HT1080 (cell line): ENCODE measurements at places on chromosomes 5 and 9. TPM values are rescaled to one million over a fixed set of nuclear protein-coding genes. Genes with fewer than 3 reads are reported as not detected.

The SPINK7 gene
- not detected in 2 replicates for total RNA-seq

The FXN gene
- total RNA-seq, result 8.4 and 31.9 TPM in 2 replicates

The ENDOG gene
- total RNA-seq, result 22.0 and 29.3 TPM in 2 replicates

The SLC23A1 gene
- not detected in 2 replicates for total RNA-seq

The ADGRD2 gene
- not detected in 2 replicates for total RNA-seq

The PAPPA gene
- total RNA-seq, result 3.7 and 5.4 TPM in 2 replicates

The DOLK gene
- total RNA-seq, result 23.4 and 29.1 TPM in 2 replicates

The PCDH12 gene
- total RNA-seq, result 0.14 and 0.17 TPM in 2 replicates

The NTMT1 gene
- 65.9 and 66.4 TPM in 2 replicates for total RNA-seq

The THBS4 gene
- total RNA-seq, result 0.53 and 2.0 TPM in 2 replicates

The CORO2A gene
- 9.2 and 12.5 TPM in 2 replicates for total RNA-seq

The PCDHA2 gene
- total RNA-seq, result not detected in 2 replicates

DNA sequence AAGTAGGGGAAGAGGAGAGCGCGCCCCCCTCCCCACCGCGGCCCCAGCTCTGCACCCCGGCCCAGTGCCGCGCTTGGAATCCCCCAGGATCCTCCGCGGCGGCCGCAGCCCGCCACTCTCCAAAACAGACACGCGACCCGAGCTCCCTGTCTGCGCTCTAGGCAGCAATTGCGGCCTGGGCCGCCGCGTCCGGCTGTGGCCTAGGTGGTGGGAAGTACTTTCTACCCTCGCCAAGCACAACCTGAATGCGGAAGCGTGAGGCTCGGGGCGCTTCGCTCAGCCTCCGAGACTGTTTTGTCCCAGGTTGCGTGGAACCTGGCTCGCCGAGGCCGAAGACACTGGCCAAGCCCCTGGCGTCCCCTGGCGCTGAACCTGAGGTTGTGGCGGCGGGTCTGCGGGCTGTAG, 3.3 kb upstream of the FOXB2 start:
- DNase-seq, result no peak

DNA sequence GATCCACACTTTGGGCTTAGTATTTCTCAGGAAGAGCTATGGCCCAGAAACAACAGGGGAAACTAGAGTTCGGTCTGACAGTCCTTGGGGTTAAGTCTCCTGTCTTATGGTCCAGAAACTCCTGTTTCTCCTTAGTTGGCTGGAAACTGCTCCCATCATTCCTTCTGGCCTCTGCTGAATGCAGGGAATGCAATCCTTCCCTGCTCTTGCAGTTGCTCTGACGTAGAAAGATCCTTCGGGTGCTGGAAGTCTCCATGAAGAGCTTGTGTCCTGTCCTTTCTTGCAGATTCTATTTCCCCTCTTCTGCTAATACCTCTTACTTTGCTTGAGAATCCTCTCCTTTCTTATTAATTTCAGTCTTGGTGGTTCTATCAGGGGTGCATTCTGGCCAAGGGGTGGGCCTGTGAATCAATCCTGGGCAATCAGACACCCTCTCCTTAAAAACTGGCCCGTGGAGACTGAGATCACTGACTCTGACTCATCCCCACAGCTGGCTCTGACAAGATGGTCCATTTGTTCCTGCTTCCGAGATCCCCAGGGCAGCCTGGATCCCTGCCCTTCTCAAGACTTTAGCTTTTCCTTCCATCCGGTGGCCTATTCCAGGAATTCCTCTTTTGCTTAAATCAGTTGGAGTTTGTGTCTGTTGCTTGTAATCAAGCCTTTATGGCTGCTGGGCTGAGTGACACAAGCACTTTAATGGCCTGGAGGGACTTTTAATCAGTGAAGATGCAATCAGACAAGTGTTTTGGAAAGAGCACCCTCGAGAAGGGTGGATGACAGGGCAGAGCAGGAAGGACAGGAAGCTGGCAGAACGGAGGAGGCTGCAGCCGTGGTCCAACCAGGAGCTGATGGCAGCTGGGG, 23.7 kb downstream of the PTGS1 start:
- peak; percentile 63 for DNase-seq

DNA sequence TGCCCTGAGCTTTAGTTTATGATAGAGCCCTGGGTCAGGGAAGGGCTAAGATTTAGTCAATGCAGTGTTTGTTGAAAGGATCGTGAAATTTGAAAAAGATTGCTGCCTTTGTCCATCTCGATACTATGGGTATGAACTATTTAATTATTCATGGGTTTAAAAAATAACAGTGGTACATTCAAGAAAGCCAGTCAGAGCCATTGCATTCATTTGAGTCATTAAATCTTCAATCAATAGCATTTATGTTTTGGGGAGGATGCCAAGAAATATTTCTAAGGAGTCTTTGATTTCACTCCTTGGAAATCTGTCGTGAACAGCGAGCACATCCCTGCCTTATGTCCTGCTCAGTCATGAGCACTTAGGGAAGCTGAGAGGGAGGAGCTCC, 54.4 kb upstream of the LRRTM2 start:
- no peak for DNase-seq

DNA sequence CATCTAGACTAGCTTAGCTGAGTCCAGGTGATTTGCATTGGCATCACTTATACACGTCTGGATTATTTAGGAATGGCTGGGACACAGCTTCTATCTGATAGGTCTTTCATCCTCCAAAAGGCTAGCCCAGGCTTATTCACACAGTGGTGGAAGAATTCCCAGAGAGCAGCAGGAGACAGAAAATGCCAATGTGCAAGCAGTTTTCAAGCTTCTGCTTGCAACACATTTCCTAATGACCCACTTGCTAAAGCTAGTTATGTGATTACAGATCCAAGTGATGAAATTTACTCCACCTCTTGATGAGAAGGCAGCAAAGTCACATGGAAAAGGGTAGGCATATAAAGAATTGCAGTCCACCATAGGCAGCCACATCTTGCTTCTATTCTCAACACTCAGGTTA, 44.2 kb upstream of the MAST4 start:
- DNase-seq, result no peak

GRCh38 chr5:178196281-178196812, 8.0 kb upstream of the HNRNPAB start:
- no peak for DNase-seq

DNA sequence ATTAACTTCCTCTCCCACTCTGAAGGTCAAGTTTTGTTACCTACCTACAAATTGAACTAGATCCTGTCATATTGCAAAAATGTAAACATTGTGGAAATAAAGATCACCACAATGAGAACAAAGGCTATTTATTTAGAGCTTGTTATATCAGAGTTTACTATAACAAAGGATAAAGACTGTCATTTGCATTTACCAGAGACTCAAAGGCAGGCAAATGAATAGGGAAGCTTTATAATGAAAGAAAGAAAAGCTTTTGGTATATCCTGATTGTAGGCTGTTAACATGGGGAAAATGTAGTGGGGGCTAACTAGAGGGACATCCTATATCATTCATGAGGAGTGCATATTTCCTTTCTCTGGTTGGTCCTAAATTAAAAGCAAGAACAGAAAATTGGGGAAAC, 403.5 kb upstream of the TYRP1 start:
- no peak for DNase-seq

DNA sequence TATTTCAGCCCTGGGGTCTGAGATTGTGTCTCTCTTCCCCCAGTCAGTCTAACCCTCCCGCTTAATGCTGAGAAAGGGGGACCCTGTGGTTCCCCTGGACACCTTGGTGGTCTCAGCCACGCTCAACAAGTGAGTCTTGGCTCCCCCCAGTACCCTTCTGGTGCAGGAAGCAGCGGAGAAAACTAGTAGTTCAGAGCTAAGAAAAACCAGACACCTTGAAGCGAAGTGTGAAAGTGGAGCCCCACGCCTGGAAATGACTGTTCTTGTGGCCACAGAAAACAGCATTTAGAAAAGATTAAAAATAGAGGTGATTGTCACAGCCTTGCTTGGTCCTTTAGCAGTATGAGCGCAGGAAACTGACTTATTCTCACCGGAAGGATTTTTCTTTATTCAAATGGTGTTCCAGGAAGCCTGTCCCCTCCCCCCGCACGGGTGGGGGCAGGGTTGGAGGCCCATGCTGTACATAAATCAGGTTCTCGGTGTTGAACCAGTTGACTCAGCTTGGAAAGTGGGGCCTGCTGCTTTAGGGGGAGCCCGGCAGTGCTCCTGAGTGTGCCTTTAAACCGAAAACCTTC, 8.1 kb downstream of the ARPC5L start:
- peak; percentile 48 for DNase-seq

GRCh38 chr9:28888806-28889205, 1315.5 kb upstream of the C9orf72 start:
- no peak for DNase-seq

DNA sequence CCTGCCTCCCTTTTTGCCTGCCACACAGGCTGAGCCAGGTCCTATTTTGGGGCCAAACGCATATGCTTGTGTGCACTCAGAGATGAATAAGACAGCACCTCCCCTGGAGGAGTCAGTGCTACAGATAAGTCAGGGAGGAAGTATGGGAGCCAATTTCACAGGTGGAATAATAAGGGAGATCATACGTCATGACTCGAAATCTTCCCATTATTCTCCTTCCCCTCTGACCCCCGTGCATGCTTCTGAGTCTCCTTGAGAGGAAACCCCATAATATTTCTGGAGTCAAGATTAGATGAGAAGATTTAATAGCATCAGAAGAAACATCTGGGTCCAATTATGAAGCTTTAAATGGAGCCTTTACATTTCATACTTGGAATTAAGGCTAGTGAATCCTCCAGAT, 15.1 kb upstream of the ZCCHC7 start:
- DNase-seq, result no peak

- DNase-seq, result no peak
These were observed 877 bp upstream of the CAMSAP1 start for GRCh38 chr9:135908093-135908753.

DNA sequence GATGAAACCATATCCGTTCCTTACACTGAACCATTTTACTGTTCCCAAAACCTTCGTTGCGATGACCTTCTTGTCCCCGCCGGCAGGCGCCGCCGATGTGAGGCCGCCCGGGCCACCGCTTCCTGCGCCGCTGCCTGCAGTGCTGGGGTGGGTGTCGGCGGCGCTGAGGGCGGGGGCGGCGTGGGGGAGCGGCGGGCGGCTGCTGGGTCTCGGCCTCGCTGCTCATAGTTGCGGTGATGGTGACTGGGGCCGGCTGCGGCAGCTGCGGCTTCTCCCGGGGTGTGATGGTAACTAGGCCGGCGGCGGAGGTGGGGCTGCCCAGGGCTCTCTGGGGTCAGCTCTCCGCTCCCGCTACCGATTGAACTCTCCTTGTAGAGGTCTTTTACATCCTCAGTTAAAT, 14.1 kb upstream of the OR2S2 start:
- DNase-seq, result no peak

- no peak for DNase-seq
These were observed 151.0 kb downstream of the ENTREP1 start for GRCh38 chr9:69476016-69476415.

- no peak for DNase-seq
These were observed 26.5 kb upstream of the PCSK1 start for GRCh38 chr5:96459313-96460121.

GRCh38 chr5:38078161-38078560, 180.2 kb upstream of the EGFLAM start:
- peak; percentile 61 for DNase-seq

- no peak for DNase-seq
These were observed 75.9 kb downstream of the DAP start for GRCh38 chr5:10685115-10685521.

DNA sequence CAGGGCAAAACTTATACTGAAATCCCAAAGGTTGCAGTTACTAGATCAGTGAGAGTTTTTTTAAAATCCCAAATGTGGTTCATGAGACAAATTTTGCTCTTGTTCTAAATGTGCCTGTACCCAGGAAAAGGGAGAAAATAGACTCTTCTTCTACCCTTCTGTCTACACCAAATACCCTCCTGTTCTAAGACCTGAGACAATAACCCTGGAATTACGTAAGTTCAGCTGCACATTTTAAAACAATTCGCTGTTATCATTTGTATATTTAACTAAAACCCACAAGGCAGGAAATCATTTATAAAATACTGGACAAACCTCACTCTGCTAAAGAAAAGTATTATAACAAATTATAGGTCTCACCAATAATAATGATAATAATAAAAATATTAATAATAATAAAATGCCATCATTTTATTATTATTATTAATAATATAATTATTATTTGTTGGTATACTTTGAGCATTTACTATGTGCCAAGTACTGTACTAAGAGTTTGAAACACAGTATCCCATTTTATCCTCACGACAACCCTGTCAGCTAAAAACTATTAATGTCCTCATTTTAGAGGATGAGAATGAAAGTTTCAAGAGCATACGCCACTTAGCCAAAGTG, 49.8 kb upstream of the AFAP1L1 start:
- no peak for DNase-seq

GRCh38 chr5:83000428-83000827, 76.8 kb downstream of the TMEM167A start:
- peak; percentile 38 for DNase-seq

- DNase-seq, result no peak
These were observed 65.8 kb downstream of the SEMA6A start for GRCh38 chr5:116508835-116509234.

DNA sequence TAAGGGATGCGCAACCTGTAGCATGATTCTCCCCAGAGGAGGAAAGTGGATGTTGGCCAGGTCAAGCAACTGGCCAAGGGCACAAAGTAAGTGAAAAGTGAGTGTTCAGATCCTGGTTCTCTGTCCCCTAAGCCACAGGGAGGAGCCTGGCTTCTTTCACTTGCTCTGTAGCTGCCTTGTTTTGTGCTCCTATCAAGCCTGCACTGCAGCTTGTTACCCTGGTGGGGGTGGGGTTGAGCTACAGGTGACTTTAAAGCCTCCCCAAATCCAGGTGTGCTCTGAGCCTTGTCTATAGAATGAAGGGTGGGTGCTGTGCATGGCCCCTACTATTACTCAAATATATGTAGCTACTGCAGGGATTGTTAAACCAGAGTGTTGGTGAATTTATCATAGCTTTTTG, 32.9 kb downstream of the RALGPS1 start:
- no peak for DNase-seq

- DNase-seq, result no peak
These were observed 52.2 kb downstream of the PTCD2 start for GRCh38 chr5:72372331-72372730.

- no peak for DNase-seq
These were observed 42.1 kb upstream of the CDH18 start for GRCh38 chr5:20030125-20030524.

- DNase-seq, result no peak
These were observed 10.3 kb downstream of the CCDC187 start for GRCh38 chr9:136293476-136294077.
